ENCODE measurements at places on chromosomes 1 and 21.

GRCh38 chr1:94599095-94599813 lies 57.7 kb upstream of the F3 start:
- no peak for DNase-seq

DNA sequence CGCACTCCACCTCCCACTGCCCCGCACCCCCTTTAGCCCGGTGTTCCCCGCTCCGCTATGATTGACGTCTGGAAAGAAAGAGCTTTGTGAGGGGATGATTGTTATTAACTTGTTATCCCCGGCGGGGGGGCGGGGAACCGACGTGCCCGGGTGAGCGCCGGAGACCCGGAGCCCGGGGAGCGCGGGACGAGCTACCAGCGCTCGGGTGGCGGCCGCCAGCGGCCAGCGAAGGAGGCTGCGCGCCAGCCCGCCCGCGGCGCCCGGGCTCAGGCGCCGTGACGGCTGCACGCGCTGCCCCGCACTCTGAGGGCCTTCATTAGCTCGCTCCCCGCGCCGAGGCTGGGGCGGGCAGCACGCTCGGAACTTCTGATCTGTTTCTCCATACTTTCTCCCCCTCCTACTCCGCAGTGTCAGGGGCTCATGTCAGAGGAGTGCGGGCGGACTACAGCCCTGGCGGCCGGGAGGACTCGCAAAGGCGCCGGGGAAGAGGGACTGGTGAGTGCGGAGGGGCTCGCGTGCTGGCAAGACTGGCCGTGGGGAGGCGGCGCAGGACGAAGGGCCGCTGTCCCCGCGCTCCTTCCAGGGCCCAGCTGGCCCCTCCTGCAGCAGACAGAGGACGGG lies 2.1 kb downstream of the LHX8 start:
- no peak for DNase-seq

GRCh38 chr1:206578978-206579374 lies 33.3 kb downstream of the EIF2D start:
- no peak for DNase-seq

- DNase-seq, result no peak
Measured at GRCh38 chr1:212918824-212919223, 31.5 kb upstream of the VASH2 start.

- DNase-seq, result no peak
Measured at GRCh38 chr1:179017383-179018326, 8.0 kb upstream of the FAM20B start.

DNA sequence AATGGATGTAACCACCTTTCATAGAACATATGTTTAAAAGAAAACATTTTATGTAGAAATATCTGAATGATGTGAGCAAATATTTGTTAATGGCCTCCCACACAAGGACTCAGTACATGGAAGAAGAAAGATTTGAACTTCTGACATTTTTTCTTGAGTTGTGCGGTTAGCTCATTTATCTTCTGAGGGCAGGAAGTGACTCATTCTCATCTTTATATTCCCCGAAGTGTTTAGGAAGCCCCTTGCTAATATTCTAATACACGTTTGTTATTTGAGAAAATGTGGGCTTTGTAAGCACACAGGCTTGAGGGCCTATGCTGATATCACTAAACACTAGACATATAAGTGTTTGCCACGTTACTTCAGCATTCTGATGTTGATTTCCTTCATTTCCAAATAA lies 392.5 kb upstream of the PTBP2 start:
- no peak for DNase-seq

GRCh38 chr1:108685529-108685928 lies 6.6 kb upstream of the PRPF38B start:
- DNase-seq, result no peak

GRCh38 chr21:46061950-46062349 lies 36.0 kb upstream of the COL6A2 start:
- DNase-seq, result no peak

Measured in activated T-helper 1 cell treated with anti-CD3 and anti-CD28 coated beads, Interleukin-2, amount 50 U/mL, for 16 hours (primary cell).